GM23248 (cell line): ENCODE measurements at places on chromosomes 3 and 15.

- DNase-seq, result no peak
Observed at GRCh38 chr3:48437812-48438211, 2.1 kb downstream of the CCDC51 start.

DNA sequence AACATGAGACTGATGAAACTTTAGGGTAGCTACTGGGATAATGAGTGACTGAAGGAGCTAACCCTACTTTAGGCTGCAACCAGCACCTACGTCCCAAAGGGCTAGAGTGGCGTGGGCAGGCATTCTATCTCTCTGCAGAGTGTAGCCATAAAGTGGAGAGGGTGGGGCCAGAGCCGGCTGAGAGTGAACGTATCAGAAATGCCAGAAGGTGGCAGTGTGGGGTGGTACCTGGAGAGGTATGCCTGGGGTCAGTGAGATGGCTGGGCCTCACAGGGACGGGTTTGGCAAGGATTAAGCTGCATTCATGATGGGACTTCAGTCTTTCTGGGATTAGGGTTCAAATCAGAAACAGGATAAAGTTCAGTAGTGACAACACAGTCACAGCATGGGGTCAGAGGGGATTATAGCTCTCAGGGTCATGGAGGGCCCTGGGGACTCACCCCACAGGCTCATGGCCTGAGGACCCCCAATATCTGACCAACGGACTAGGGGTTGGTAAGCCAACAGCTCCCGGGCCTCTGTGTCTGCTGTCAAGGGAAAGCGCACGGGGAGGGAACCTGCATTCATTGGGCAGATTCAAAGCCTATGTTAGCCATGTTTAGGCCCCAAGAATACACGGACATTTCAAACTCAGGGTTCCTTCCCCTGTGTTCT, 86.5 kb upstream of the FOXB1 start:
- peak; percentile 62 for DNase-seq

GRCh38 chr15:78850941-78851755, 21.5 kb upstream of the MORF4L1 start:
- no peak for DNase-seq

GRCh38 chr3:78729946-78730345, 1037.9 kb downstream of the ROBO1 start:
- peak; percentile 17 for DNase-seq

- no peak for DNase-seq
Observed at GRCh38 chr15:57651445-57651844, 55.1 kb upstream of the POLR2M start.

GRCh38 chr3:111808439-111808838, 50.6 kb upstream of the PHLDB2 start:
- peak; percentile 55 for DNase-seq
